K562 (cell line): ENCODE measurements at places on chromosomes 1 and 21.
A peak's percentile ranks its signal among the peaks of the same experiment; 100 is the strongest.

- peak; percentile 1 for DNase-seq
Measured at GRCh38 chr1:56189946-56190805, 389.2 kb downstream of the PLPP3 start.

GRCh38 chr1:40783001-40783905, at the start of gene KCNQ4:
Gene KCNQ4, plus strand, starts transcription at chr1:40783787. Its CDS starts 307 bp downstream, at chr1:40784094.
- peak; percentile 88 for DNase-seq

DNA sequence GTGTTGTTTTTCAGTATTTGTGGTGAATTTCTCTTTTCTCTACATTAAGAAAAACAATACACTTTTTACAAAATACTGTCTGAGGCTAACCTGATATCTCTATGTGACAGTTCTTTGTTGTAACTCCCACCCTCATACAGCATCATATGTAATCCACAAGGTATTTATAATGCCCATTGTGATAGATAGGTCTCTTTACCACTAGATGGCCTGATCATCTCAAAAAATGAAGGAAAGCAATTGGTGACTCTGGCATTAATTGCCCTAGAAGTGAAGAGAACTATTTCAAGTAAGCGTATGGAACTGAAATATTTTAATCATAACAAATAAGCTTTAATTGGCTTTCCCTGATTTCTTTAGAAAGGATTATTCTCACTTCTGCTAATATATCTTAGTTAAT, 36.2 kb upstream of the HFM1 start:
- no peak for DNase-seq

GRCh38 chr1:112312315-112312714, 83.7 kb upstream of the CTTNBP2NL start:
- no peak for DNase-seq

DNA sequence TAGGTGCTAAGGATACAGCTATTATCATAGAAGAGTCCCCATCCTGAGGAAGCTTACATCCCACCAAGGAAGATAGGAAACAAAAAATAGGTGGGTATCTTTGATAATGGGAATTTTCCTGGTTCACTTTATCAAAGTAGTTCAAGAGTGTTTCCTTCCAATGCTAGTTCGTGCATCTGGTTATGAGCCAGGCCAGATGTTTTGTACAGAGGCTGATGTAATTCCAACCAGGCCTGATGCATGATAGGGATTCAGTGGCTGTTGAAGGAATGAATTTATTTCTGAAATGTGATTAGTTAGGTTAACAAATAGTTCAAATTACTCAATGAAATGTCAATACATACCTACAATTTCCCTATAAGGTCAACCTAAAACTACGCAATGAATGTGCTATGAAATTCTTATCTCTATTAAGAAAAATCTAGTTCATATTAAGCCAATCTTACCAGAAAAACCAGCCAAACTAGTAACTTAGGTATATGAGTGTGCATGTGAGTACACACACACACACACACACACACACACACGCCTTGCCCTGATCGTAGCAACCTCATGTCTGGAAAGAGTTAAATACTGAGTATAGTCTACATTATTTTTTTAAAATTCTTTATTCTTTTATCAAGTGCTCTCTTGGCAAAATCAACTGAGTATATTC, 9.5 kb upstream of the ZBTB18 start:
- DNase-seq, result no peak

- DNase-seq, result no peak
Measured at GRCh38 chr1:219160967-219161366, 12.7 kb upstream of the LYPLAL1 start.

- no peak for DNase-seq
Measured at GRCh38 chr21:45934554-45934953, 47.0 kb upstream of the COL6A1 start.

DNA sequence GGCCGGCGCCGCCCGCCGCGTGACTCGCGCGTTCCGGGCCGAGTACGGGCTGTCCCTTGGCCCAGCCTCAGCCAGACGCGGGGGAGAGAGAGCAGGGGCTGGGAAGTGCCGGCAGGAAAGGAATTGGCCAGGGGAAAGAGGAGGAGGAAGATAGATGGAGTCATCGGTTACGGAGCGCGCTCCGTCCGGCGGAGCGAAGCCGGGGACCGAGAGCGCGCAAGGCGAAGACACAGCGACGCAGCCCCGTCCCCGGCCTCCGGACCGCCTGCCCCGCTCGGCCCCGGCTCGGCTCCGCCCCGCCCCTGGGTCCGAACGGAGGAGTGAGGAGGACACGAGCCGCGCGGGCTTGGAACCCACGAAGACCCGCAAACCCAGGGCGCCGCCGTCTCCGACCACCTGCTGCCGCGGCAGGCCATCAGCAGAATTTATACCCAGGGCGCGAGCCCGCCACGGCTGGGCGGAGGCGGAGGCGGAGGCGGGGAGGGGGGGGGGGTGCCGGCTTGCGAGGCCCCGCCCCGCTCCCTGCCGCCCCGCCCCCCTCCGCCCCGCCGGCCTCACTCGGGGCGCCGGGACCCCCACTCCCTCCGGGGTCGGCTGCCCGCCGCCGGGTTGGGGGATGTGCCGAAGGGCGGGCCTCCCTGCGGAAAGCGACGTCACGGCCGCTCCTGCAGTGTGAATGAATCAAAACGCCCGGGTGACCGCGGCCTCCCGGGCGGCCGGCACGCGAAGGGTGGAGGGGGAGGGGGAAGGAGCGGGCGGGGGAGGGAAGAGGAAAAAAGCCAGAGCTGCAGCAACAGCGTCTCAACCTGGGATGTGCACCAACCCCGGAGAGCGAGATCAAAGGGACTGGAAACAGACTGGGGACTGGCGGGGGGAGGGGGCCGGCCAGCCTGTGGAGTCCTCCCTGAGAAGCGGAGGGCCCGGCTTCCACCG, at the start of gene LHX4:
LHX4 (plus strand) TSS at position 782 of the 933 bp plus-strand sequence. CDS start 266 bp downstream, outside the sequence.
- peak; percentile 75 for DNase-seq

DNA sequence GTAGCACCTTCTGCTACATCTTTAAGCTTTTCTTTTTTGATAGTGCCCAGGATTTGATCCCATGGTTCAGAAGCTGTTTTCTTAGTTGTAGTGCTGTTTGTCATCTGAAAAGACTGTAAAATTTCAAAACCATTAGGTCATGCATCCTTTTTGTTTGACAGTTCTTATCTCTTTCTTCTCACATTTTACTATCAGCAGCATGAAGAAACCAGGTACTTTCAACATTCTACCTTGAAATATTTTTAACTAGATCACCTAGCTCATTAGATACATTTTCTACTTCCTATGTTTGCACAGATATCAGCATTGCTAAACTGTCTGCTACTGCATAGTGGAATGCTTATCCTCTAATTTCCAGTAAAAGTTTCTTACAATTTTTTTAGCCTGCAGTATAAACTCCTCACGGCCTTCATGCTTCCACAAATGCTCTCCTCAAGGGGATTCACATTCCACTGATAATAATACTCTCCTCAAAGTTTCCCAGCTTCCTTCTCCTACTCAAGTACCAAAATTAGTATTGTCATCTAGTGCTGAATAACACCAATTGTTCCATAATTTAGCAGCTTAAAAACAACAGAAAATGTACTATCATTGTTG, 243.9 kb upstream of the ZRANB2 start:
- no peak for DNase-seq

GRCh38 chr1:63891060-63891690, 117.4 kb downstream of the ROR1 start:
- no peak for DNase-seq

GRCh38 chr1:55584526-55585401, 369.6 kb upstream of the USP24 start:
- no peak for DNase-seq

- DNase-seq, result no peak
Measured at GRCh38 chr1:13702425-13703127, 2.6 kb downstream of the PRDM2 start.

- DNase-seq, result no peak
Measured at GRCh38 chr1:39573736-39574624, 2.6 kb downstream of the PABPC4 start.

- no peak for DNase-seq
Measured at GRCh38 chr1:201397675-201398074, 1.4 kb downstream of the LAD1 start.

DNA sequence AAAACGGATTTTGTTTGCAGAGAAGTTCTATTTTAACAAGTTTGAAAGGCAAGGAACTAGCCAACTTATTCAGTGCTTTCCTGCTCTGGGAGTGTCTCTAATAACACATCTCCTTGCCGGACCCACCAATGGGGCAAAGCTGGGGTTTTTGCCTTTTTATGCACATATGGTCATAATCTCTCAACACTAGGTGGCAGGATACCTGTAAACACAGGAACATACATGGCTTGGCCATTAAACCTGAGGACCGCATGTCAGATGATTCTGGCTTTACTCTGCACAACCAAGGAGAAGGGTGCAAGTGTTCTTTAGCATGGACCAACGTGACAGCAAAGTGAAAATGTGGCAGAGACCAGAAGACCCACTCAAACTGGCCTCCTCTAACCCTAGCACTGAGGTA, 4.9 kb downstream of the TMEM9 start:
- DNase-seq, result peak; percentile 72

GRCh38 chr1:50427086-50427817, 4.0 kb upstream of the DMRTA2 start:
- no peak for DNase-seq

GRCh38 chr1:219523411-219523810, 89.5 kb downstream of the ZC3H11B start:
- no peak for DNase-seq

GRCh38 chr1:192235127-192235526, 76.9 kb downstream of the RGS18 start:
- DNase-seq, result no peak

- no peak for DNase-seq
Measured at GRCh38 chr1:234996245-234996757, 132.3 kb downstream of the TOMM20 start.

DNA sequence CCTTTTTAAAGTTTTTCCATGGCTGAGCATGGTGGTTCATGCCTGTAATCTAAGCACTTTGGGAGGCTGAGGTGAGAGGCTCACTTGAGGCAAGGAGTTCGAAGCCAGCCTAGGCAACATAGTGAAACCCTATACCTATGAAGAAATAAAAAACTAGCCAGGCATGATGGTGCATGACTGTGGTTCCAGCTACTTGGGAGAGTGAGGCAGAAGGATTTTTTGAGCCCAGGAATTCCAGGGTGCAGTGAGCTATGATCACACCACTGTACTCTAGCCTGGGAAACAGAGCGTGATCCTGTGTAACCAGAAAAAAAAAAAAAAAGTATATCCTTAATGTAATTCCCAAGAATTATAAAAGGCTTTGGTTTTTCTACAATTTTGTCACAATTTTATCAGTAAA, 17.4 kb downstream of the DEPDC1 start:
- no peak for DNase-seq

GRCh38 chr1:219581344-219581743, 31.6 kb downstream of the ZC3H11B start:
- no peak for DNase-seq

GRCh38 chr1:115291741-115292140, 46.3 kb downstream of the NGF start:
- DNase-seq, result no peak

DNA sequence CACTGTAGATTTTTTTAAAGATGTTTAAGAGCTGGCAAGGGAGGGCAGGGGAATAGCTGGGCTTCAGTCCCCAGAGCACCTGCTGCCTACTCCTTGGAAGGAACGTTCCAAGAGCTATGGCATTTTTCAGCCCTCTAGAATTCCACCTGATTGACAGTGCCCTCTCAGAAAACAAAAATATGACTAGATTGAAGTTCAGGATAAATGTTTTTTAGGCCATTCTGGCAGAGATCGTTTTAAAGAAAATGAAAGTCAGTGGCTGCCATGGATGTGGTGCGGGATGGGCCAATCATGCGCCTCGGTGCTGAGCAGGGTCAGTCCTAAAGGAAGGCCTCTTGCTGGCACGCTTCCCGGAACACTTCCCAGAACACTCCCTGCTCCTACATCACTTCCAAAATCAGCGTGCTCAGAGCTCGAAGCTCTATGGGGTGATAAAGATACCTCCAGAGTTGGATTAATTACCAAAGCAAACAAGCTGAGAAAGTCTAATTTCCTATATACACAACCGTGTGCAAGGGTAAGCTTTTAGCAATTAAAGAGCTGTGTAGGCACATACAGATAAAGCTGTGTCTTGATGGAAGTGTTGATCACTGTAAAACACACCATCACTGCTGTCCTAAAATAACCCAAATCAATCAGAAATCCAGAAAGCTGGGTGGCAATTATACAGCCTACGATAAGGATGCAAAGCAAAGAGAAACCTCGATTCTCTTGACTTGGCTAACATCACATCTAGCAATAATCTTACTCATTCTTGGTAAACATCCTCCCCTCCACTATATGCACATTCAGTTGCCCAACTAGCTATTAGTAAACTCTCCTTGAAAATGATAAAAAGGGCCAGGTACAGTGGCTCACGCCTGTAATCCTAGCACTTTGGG, 34.6 kb downstream of the TGFBR3 start:
- no peak for DNase-seq

- no peak for DNase-seq
Measured at GRCh38 chr1:191870490-191870889, 287.8 kb upstream of the RGS18 start.

- peak; percentile 50 for DNase-seq
Measured at GRCh38 chr1:156624814-156625435, 5.7 kb downstream of the HAPLN2 start.

DNA sequence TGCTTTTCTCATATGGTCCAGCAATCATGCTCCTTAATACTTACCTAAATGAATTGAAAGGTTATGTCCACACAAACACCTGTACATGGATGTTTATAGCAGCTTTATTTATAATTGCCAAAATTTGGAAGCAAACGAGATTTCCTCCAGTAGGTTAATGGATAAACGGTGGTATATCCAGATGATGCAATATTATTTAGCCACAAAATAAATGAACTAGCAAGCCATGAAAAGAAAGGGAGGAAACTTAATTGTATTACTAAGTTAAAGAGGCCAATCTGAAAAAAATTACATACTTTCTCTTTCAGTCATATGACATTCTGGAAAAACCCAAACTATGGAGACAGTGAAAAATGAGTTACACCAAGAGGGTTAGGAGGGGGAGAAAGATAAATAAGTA, 76.3 kb upstream of the LRRC7 start:
- no peak for DNase-seq

- DNase-seq, result no peak
Measured at GRCh38 chr1:117268535-117269455, 58.1 kb upstream of the VTCN1 start.

- no peak for DNase-seq
Measured at GRCh38 chr21:38920631-38921398, 115.1 kb downstream of the ETS2 start.

- no peak for DNase-seq
Measured at GRCh38 chr1:163774401-163774945, 452.7 kb downstream of the NUF2 start.

GRCh38 chr1:32703479-32704291, 1.1 kb upstream of the SYNC start:
- DNase-seq, result no peak

DNA sequence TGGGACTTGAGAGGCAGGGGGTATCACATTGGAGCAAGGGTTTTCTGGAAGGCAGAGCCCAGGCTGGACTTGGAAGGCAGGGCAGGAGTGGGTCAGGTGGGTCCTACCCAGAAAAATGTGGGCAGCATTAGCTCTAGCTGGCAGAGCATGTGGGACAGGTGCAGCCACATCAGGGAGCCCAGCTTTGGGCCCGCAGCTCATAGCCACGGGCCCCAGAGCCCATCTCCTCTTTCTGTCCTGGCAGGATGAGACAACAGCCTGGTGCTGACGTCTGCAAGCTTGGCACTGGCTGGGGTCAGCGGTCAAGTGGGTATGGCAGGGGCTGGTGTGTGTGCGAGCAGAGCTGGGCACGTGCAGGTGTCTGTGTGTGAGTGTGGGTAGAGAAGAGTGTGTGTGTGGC, 154.7 kb downstream of the GRIK3 start:
- DNase-seq, result no peak
